T1000 (cell line): ENCODE measurements at places on chromosomes 5 and 9.

DNA sequence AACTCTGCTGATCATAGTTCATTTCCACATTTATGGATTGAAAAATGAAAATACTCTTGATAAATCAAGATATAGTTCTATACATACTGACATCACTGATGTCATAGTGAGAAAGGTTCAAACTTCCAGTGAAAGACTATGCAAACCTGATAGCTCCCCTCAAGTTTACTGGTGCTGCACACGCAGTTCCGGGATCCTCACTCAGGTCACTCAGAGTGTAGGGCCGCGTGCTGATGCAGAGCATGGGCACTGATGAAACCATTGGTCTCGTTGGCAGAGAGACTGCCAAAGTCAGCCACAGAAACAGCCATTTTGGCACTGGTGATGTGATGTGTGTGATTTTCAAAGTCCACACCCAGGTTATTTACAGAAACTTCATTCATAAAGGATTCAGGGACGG is 13.5 kb downstream of the SETD9 start:
- no peak for DNase-seq

DNA sequence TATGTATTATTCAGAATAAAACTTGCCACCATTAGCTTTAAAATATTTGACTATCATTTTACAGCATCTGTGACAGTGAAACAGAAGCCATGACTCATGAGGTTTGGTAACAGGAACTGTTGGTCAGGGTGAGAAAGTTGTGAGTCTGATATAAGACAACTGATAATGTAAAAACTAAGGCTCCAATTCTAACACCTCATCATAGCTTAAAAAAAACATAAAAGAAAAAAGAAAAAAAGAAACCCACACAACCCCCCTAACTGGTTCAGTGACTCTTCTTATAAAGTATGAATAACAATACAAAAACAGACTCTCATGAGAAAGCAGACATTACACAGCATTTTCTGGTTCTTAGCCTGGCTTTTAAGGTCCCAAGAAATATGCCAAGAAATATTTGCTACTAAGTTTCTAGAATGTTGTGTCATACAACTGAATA is 85.8 kb downstream of the MRPS27 start:
- no peak for DNase-seq

DNA sequence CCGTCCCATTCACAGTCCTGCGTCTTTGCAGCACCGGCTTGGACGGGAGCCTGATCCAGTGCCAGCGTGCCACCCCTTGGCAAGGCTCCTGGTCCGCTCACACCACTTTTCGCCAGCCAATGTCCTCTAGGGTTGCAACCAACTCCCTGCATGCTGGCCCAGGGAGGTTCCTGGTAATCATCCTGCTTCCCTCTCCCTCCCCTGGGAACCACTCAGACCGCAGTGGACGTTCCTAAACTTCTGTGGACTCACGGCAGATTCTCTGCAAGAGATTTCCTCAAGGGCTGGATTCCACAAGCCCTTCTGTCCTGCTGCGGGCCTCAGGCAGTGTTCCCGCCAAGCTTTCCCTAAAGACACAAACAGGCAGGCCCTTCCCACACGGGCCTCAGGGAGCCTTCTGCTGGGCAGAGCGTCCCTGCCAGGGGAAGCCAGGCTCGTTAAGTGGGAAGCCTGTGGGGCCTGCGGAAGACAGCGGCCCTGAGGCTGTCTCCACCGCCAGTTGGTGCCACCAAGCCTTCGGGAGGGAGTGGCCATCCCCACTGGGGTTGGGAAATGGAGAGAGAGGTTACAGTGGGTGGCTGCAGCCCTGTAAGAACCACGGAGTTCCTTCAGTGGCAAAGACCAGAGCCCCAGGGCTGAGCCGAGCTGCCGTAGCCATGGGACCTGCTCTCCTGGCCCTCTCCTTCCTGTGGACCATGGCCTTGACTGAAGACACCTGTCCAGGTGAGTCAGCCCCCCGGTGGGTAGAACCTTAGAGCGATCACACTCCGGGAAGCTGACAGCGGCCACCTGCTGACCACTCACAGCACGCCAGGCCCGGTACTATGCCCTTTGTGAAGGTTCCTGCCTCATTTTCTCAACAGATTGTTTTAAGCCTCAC is 16.4 kb upstream of the FCN2 start:
- no peak for DNase-seq

GRCh38 chr9:137244486-137245449 is 3.7 kb downstream of the TUBB4B start:
- no peak for DNase-seq

GRCh38 chr5:39661026-39661779 is 236.4 kb upstream of the DAB2 start:
- DNase-seq = no peak

GRCh38 chr5:76111477-76112174 is 28.4 kb downstream of the SV2C start:
- no peak for DNase-seq

- no peak for DNase-seq
These were observed 493 bp downstream of the P4HA2 start for GRCh38 chr5:132227235-132227484.

DNA sequence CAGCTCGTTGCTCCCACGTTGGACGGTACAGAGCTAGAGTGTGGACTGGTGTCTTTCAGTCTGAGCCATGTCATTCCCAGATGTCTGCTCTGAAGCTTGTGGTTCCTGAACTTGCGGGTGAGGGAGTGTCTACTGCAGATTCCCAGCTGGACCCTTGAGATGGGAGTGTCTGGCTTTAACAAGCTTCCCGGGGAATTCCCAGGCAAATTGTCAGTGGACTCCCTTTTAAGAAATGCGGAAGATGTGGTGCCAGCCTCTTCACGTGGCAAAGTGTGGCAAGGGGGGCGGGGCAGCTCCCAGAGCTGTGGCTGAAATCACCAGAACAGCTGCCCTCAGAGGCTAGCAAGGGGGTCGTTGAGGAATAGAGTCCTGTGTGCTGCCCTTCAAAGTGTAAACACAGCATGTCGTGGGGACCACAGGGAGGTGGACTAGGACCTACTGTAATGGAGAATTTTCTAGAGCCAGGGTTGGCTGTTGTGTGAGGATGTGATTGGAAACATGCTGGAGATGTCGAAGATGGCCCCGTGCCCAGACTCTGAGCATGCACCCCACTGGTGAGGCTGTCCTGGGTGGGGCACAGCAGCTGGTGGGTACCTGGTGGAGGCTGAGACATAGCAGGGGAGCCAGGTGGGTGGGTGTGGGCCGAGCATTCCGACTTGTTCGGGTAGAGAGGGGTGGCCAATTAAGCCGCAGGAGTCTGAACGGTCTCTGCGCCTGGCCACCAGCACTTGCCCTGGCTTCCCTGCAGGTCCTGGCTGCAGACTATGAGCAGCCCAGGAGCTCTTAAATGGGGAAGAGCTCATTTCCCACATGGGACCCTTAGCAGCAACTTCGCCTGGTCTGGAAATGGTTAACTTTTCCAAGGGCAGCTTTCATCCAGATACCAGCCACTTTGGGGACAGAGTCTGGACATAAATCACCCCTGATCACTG is 37.4 kb downstream of the PRRX2 start:
- DNase-seq = no peak

GRCh38 chr5:116456036-116456435 is 118.6 kb downstream of the SEMA6A start:
- DNase-seq = no peak

DNA sequence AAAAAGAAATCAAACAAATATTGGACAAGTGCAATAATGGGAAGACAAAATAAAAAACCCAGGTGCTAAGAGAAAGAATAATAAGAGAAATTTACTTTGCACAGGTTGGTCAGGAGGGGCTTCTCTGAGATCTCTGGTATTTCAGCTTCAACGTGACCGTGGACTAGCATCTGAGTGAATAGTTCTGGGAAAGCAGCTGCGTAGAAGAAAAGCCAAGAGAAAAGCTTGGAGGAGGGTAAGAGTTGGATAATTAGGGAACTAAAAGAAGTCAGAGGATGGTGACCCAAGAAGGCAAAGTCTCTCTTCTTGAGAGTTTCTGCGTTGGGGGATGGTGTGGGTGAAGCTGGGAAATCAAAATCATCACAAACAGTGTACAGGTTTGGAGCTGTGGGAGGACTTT is 41.6 kb downstream of the YIPF5 start:
- no peak for DNase-seq

GRCh38 chr5:83527221-83527620 is 55.7 kb downstream of the VCAN start:
- DNase-seq = no peak

- DNase-seq = peak; percentile 52
These were observed 84.6 kb downstream of the CEMIP2 start for GRCh38 chr9:71683598-71684235.

DNA sequence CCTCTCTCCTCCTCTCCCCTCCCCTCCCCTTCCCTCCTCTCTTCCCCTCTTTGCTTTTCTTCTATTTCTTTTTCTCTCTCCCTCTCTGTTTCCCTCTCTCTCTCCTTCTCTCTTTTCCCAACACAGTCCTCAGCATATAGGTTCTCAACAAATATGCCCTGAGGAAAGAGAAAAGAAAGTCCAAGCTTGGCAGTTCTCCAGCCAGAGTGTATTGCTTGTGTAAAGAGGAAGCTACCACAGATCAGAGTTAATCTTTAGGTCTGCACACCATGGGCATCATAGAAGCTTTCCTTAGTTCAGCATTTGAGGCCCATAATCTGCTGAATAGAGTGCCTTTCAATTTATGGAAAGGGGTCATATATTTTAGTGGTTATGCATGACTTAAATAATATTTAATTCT is 382.8 kb upstream of the WWC1 start:
- no peak for DNase-seq

DNA sequence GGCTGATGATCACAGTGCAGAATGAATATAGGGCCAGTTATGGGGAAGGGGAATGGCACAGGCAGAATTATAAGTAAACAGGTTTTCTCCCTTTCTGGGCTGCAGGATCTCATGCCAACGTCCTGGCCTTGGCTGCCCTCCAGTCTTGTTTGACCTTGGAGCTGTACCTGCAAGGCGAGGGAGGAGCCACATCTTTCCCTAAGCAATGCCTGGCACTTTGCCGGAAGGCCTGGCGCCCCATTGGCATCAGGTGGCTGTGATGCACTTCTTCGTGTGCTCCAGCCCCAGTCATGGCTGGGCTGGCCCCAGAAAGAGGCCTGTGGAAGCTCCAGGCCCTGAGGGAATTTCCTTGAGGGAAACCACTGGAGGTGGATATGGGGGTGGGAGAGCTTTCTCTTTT is 16.7 kb upstream of the IQGAP2 start:
- DNase-seq = no peak

DNA sequence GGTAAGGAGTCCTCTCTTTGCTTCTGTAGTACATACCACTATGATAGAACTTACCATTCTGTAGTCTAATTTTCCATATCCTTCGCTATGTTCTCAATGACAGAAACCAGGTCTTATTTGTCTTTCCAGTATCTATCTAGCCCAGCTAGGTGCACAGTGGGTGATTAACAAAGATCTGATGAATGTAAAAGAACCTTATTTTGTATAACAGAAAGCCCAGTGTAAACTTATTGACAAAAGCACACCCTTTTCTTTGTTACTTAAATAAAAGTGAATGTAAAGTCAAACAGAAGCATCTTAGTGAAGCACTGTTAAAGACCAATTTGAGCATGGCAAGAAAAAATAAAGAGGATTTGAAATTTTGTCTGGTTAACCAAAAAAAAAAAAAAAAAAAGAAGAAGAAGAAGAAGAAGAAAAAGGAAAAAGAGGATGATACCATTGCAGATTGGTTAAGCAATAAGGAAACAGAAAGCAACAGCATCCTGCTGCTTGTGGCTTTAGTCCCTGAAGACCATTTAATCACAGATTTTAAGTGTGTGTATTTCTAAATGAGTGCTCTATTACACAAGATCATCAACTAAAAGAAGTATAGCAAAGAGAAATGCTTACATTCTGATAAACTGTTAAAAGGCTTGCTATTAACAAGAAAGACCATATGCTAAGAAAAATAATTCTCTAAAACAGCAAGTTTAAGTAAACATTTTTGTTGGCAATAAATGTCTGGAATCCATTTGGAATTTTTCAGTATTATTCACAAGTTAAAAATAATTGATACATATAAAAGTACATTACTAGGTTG is 21.2 kb downstream of the MEGF9 start:
- DNase-seq = no peak

DNA sequence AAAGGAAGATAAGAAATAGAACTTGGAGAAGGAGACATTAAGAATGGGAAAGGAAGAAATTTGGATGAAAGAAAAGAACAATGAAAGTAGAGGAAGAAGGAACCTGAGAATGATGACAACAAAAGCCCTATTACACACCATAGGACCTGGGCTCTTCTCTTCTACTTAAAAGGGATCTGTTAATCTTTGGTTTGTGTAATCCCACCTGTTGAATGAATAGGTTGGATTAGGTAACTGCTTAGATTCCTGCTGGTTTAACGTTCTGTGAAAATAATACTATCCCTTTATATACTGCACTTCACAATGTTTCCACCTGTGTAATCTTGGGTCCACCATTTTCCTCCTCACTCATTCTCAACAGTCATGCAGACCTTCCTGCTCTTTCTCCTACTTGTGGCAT is 157.8 kb upstream of the ATP10B start:
- no peak for DNase-seq

- DNase-seq = no peak
These were observed 376.1 kb downstream of the BRINP1 start for GRCh38 chr9:118992813-118993794.

DNA sequence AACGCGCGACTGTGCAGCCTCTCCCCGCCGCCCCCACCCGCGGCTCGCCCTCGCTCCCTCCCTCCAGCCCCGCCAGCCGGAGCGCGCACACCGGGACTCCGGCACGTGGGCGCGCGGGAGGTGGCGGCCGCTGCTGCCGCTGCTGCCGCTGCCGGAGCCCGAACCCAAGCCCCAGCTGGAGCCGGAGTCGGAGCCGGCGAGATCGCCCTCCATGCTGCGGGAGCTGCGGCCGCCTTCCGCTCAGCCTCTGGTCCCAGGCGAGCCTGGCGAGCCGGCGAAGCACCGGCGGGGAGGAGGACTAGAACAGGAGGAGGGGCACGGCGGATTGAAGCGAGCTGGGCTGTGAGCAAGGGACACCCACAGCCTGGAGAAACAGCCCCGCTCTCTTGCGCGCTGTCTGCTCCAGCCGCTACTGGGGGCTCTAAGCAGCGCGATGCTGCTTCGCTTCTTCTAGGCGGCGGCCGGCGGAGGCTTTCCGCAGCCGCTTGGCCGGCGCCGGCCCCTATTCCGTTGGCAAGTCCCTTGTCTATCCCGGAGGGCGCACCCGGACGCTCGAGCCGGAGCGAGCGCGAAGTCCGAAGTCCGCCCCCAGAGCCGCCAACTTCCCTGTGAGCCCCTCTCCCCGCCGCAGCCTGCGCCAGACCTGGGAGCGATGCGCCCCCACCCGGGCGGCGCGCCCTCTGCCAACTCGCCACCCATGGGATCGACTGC is 598.7 kb upstream of the SGCD start:
- peak; percentile 29 for DNase-seq

- no peak for DNase-seq
These were observed 39.9 kb downstream of the SLIT3 start for GRCh38 chr5:169260896-169261569.
